ENCODE measurements at places on chromosomes 12 and 14.

DNA sequence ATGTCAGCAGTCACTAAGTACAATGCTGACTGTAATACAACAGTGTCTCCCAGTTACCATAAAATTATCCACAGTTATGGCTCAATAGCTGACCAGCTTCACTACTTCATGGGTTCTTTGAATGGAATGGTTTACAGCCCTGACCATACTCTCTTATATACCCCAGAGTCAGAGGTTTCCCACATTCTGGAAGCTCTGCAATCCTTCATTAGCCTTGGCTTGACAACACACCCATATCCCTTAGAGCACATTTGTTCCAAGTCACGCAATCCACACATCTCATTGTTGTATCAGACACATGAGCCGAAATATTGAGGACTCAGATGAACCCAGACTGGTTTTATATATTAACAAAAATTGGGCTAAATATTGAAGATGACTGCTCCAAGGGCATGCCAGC, 209.4 kb upstream of the PLXNC1 start:
- DNase-seq, result no peak

DNA sequence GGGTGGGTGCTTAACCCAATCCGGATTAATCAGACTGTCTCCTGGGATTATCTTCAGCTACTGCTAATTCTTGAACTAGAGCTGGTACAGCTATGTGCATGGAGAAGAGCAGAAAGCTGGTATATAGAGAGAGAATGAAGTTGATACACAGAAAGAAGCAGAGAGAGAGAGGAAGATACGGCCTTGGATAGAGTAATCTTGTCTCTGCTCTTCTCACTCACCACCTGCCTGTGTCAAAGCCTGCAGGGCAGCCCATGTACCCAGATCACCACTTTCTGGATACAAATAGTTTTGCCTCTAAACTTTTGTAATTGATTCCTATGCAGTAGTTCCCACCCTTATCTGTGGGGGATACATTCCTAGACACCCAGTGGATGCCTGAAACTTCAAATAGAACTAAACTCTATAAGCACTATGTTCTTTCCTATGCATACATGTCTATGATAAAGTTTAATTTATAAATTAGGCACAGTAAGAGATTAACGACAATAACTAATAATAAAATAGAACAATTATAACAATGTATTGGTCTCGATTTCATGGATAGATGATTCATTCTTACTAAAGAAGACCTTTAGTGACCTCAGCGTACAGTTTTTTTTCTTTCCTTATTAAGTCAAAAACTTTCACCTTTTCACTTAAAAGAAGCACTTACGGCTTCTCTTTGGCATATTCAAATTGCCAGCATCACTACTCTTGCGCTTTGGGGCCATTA, 45.5 kb downstream of the YEATS4 start:
- DNase-seq, result no peak

DNA sequence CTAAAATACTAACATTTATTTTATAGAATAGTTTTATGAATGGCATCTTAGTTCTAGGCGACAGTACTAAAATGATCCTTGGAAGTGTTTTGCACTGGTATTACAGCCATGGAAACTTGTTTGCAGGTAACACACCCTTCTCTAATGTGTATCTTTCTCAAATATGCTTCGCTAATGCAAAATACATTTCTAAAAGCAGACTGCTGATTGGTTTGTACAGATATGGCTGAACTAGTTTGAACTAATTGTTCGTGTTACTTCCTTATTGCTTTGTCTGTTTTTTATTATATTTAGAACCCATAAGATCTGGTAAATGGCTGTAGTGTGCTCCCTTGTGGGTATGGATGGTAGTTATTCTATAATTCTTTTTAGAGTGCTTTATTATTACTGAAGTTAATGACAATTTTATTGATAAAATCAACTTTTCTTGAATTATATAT, 53.0 kb downstream of the ATF7IP start:
- no peak for DNase-seq

GRCh38 chr12:76666290-76666835, 97.6 kb upstream of the ZDHHC17 start:
- no peak for DNase-seq

- no peak for DNase-seq
Measured at GRCh38 chr12:70307868-70308267, 58.2 kb upstream of the KCNMB4 start.

DNA sequence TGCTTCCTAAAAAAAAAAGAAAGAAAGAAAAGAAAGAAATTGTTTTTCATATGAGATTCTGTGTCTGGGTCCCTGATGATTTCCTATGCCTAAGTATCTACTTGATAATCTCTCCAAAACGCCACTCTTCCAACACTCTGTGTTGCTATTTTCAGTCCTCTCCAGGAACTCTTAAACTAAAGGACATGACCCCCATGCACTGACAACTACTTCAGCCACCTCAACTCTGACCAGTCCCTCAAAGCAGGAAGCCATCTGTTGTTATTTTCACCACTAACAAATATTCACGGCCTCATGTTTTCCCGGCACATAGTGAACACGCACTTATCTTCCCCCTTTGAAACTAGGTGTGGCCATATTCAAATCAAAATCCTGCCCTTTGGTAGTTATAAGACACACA, 259.3 kb downstream of the PPFIA2 start:
- DNase-seq, result no peak

DNA sequence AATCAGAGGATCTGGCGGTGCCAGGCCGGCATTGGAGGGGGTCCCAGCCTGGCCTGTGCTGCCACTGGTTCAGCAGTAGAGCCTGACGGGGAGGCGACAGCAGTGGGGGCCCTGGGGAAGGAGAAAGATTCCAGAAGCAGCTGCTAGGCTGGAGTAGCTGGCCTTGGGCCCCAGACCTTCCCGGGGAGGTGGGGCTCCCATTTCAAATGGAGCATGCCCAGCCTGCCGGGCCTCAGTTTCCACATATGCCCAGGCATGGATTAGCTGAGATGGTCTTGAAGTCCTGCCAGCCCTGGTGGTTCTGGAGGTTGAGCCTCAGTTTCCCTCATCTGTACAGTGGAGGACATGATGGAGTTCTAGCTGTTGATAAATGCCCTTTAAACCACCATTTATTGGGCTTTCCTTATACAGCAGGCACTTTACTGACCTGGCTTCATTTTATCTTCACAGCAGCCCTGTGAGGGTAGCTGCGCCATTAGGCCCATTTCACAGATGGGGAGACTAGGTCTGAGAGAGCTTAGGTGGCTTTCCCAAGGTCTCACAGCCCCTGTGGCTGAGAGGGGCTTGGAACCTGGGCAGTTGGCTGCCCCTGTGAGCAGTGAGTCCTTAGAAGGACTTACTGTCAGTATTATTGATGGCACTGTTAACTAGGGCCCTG, 21.8 kb downstream of the SH2B3 start:
- DNase-seq, result no peak

DNA sequence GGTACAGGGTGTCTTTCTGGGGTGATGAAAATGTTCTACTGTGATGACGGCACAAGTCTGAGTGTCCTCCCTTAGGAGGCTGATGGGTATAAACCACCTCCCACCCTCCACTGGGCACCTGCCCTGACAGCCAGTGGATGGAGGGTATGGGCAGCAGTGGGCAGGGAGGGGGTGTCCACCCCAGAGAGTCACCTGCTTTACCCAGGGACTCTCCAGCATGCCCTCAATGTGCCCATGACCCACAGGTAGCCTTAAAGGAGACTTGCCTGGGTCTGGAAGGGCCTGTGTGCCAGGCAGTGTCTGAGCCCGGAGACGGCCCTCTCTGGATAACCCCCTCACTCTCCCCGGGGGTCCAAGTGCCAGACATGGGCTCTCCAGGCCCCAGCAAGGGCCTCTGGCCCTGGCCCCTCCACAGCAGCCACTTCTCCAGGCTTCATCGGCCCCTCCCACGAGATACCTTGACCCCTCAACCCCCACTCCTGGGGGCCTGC, 38.8 kb downstream of the CCNK start:
- DNase-seq, result no peak

GRCh38 chr12:14395074-14395778, 29.7 kb downstream of the ATF7IP start:
- DNase-seq, result no peak

Data from activated T-helper 9 cell treated with anti-CD3 and anti-CD28 coated beads, Interleukin-2, amount 50 U/mL, for 16 hours (primary cell).